ENCODE measurements at places on chromosomes 16 and 17.

- DNase-seq: no peak
Observed at GRCh38 chr16:54030451-54030850, 256.1 kb downstream of the IRX3 start.

- no peak for DNase-seq
Observed at GRCh38 chr16:1487395-1488053, 1.2 kb downstream of the PTX4 start.

DNA sequence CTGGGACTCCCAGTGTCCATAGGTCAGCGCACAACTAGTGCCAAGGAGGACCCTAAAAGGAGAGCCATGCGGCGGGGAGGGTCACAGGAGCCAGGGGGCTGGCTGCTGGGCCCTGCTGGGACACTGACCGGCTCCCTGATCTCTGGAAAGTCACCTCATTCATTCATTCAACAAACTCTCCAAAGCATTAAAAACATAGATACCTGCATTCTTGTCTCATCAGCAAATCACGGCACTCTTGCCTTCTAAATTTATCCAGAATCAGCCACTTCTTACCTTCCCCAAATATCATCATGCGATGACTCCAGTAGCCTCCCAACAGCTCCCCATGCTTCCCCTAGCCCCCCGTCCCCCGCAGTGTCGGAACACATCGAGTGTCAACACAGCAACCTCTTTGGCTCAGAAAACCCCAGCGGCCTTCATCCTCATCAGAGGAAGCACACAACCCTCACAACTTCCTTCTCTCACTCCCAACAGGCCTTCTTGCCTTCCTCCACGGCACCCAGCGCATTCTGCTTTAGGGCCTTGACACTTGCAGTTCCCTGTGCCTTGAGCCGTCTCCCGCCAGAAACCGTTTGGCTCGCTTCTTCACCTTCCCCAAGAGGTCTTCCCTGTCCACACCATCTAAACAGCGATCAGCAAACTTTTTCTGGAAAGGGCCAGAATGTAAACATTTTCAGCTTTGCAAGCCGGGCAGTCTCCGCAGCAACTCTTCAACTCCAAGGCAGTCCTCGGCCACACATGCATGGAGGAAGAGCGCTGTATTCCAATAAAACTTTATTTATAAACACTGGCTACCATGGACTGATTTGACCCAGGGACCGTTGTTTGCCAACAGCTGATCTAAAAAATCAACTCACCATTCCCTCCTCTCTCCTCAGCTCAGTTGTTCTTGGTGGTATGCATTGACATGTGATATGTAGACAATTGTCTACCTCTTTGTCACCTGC, 119.5 kb upstream of the TNRC6C start:
- no peak for DNase-seq

DNA sequence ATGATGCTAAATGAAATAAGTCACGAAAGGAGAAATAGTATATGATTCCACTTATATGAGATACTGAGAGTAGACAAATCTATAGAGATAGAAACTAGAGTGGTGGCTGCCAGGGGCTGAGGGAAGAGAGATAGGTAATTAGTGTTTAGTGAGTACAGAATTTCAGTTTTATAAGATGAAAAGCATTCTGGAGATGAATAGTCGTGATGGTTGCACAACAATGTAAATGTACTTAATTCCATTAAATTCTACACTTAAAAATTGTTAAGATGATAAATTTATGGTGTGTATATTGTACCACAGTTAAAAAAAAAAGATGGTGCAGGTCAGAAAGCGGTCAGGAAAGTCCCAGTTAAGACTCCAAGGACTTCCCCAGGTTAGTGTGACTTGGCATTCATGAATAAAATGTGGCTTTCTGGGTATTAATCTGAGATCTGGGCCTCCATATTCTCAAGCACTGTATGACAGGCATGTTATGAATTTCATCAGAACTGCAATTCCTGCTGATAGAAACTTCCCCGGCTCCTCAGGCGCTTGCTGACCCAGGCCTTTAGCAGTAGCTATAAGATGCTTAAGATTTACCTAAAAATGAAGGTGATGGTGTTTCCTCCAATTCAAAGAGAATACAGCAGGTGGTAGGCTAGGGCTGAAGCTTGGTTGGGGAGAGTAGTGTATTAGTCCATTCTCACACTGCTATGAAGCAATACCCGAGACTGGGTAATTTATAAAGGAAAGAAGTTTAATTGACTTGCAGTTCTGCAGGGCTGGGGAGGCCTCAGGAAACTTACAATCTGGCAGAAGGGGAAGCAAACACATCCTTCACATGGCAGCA, 115.3 kb upstream of the SOX9 start:
- no peak for DNase-seq

DNA sequence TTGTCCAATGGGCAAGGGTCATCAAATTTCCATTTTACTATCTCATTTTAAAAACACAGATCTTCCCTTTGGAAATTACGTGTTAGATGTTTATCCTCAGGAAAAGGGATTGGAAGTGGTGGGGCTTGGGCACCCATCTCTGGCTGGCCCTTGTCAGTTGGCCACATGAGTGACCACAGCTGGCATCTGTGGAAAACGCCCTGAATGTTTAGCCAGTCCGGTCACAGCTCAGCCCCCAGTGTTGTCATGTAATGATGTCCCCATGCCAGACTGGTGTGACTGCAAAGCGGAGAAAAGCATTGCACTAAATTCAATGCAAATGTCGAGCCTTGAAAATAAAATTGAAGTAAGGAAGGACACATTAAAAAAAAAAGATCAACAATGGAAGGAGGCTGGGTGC, 53.0 kb downstream of the TMC6 start:
- no peak for DNase-seq

DNA sequence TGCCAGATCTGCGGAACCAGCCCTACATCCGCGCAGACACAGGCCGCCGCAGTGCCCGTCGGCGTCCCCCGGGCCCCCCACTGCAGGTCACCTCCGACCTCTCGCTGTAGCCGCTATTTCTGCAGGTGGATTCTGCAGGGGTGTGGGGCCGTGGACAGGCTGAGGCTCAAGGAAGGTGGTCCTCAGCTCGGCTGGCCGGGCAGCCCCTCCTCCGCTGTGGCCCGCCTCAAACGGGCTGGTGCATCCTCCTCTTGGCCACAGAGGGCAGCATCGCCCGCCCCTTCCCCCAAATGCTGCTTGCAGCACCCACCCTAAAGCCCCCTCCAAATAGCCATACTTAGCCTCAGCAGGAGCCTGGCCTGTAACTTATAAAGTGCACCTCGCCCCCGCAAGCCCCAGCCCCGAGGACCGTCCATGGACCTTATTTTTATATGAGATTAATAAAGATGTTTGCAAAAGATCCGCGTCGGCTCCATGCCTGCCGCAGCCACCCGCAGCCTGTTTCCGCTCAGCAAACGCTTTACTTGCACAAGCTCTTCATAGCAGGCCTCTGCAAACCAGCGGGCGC, 14.9 kb downstream of the SPATA32 start:
- no peak for DNase-seq

DNA sequence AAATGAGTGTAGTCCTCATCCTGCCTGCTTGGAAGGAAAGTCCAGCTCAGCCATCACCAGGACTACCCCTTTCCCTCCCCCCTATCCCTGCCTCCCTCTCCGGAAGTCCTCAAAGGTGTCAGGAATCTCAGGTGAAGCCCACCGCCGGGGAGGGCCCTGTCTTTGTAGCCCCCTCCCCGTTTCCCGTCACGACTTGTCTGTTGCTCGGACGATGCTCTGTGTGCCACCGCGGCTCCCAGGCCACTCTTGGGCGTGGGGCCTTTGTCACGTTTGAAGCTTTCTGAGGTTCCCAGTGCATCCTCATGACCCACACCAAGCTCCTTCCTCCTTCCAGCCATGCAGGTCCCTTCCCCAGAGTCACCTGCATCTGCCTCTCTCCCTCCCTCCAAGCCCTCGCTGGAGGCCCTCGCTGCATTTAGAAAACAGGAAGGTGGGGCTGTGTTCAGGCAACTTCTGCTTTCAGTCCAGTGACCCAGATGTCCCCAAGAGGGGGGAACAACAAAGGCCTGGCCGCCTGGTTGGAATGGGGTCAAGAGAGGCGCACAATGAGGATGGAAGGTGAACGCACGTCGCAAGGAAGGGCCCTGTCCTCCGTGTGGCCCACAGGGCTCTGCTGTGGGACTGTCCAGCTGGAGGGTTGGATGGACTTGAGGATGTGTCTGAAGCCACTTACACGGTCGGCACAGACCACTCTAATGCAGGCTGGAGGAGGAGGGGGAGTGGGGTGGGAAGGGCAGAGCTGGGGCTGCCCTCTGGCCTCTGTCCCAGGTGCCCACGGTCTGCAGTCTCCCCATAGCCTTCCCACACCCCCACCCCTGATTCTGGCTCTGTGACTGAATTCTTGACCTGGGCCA, 59.9 kb downstream of the OR1D5 start:
- DNase-seq: no peak

DNA sequence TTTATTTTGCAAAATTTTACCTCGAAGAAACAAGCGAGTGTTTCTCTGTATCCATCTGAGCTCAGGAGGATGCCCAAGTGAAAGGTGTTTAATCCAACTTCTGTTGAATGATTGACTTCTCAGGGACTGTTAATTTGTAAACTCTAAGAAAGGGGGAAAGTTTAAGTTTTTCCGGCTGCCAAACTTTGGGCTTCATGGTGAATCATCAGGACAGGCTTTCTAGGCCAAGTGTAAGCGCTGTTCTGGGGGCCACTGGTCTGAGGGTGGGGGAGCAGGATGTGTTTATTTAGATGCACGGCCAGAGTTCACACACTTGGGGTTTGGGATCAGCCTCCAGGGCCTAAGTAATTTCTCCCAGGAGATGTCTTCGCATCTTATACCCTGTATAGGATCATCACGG, 110.4 kb downstream of the PITPNC1 start:
- DNase-seq: no peak

- DNase-seq: no peak
Observed at GRCh38 chr16:3235856-3236669, 1.1 kb upstream of the ZNF200 start.

DNA sequence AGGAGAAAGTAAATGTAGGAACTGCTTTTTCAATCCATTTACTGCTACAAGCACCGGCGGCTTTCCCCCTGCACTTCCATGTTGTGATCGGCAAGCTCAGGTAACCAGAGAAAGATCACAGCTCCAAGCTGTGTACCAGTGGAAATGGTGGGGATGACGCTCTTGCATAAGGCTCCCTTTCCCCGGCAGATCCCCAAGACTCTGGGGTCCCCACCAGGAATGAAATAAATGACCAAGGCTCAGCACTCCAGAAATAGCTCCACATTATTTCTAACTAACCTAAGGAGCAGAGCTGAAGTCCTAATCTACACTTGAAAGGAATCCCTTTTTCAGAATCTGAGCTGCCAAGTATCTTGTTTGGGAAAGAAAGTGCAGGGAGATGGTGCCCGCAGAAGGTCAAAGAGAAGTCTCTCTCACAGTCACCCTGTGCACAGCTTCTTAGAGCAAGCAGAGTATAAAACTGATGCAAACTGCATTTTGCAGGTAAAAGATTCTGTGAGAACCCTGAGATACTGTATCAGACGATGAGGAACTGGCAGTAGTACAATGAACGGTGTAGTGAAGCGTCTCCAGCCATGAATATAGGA, 11.1 kb downstream of the GRB2 start:
- no peak for DNase-seq

GRCh38 chr16:85169333-85170065, 57.2 kb upstream of the CIBAR2 start:
- no peak for DNase-seq

DNA sequence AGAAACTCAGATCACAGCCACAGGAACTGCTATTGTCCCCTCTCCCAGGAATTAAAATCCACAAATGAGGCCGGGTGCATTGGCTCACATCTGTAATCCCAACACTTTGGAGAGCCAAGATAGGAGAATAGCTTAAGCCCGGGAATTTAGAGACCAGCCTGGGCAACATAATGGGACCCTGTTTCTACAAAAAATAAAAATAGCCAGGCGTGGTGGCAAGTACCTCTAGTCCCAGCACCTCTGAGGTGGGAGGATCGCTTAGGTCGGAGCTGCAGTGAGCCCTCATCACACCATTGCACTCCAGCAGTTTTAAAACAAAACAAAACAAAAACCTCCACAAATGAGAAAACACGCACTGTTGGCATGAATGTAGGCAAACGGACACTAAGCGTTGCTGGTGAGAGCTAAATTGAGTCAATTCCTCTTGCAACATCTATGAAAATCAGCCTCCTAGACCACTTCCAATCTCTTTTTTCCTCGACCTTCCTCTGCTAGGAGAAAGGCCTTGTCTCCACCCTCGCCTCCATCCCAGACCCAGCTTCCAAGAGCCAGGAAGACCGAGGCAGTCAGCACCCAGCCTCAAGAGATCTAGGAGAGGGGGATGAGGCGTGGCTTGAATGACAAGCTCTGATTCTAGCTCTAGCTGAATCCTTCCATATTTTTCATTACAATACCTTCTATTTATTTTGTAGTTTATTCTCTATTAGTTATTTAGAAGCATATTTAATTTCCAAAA, 14.8 kb downstream of the TLE7 start:
- no peak for DNase-seq

- DNase-seq: no peak
Observed at GRCh38 chr16:48452991-48453760, 68.0 kb upstream of the SIAH1 start.

GRCh38 chr16:29811170-29811895, 660 bp upstream of the PRRT2 start:
- DNase-seq: peak; percentile 84

GRCh38 chr16:89557690-89558490, 2.6 kb upstream of the RPL13 start:
- DNase-seq: no peak

DNA sequence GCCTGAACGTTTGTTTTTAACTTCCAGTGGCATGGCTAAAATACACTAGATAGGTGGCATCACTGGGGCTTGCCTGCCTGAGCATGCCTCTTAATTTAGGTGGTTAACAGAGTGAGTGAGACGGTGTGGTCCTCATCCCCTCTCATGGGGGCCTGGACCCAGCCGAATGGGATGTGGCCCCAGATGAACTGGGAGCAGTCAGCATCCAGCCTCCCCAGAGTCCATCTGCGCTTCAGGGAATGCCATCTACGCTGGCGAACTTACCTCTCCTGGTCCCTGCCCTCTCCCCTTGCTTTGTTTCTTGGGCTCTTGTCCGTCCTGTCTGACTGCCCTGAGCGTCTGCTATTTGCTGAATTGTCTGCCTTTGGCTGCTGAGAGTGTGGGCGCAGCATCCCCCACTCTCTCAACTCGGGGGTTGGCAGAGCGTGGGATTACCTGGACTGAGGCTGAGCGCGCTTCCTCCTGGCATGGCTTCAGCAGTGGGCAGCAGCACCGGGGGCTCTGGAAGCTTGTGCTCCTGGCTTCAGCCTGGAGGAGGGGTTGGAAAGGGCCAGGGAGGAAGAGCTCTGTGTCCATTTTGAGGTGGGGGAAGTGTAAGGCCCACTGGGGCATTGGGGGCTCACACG, 2.1 kb downstream of the RAB40C start:
- no peak for DNase-seq

DNA sequence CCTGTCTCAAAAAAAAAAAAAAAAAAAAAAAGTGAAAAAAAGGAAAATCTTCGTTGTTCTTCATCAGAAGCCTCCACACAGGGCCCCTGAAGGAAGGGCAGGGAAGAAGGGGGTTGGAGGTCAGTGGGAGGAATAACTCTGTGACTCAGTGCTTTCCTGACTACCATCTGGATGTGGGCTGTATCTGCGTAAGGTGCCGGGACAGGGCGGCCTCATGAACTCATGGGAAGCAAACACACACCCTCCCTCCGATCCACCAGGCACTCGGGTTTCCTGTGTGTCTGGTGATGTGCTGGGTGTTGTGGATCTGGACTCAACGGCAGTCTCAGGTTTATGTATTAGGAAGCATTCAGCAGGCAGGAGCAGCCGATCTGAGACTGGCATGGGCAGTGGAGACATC, 691.6 kb downstream of the WWOX start:
- DNase-seq: no peak

GRCh38 chr17:56798916-56799315, 34.8 kb downstream of the C17orf67 start:
- no peak for DNase-seq

- DNase-seq: no peak
Observed at GRCh38 chr16:25707553-25707952, 15.8 kb downstream of the HS3ST4 start.

- DNase-seq: no peak
Observed at GRCh38 chr17:14775731-14776492, 475.0 kb downstream of the HS3ST3B1 start.

All from NCI-H1092 (cell line).